GM12878 (cell line): ENCODE measurements at places on chromosomes 6 and 20.

DNA sequence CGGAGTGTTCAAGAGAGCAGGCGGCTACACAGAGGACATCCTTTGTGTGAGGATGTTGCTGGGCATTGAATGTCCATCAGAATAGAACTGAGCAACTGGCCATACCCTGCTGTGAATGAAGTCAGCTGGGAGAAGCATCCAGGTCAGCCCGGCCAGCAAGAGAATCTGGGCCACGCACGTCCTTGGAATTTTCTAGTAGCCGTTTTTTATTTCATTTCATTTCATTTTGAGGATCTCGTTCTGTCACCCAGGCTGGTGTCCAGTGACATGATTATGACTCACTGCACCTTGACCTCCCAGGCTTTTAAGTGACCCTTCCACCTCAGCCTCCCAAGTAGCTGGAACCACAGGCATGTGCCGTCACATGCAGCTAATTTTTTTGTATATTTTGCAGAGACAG lies 97.9 kb downstream of the SSR1 start:
- no peak for DNase-seq

DNA sequence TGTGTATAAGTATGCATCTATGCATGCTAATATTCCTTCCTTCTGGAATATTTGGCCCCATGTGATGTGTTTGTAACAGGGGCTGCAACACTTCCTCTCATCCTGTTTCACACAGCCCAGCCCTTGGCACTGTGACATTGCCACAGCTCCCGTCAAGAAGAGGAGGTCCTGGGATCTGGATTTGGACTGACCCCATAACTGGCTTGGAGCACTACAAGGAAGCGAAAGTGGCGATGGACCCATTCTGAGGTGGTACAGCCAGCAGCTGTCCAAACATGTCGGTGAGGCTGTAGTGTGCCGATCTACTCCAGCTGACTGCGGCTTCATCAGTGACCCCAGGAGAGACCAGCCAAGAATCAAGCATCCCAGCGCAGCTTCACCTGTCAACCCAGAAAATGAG lies 18.2 kb downstream of the SYNDIG1 start:
- DNase-seq, result no peak

- no peak for DNase-seq
Observed at GRCh38 chr6:23350752-23351453, 775.1 kb upstream of the NRSN1 start.

GRCh38 chr6:113597231-113597583 lies 259.9 kb upstream of the MARCKS start:
- DNase-seq, result no peak

GRCh38 chr6:53837865-53838769 lies 43.3 kb downstream of the LRRC1 start:
- no peak for DNase-seq

DNA sequence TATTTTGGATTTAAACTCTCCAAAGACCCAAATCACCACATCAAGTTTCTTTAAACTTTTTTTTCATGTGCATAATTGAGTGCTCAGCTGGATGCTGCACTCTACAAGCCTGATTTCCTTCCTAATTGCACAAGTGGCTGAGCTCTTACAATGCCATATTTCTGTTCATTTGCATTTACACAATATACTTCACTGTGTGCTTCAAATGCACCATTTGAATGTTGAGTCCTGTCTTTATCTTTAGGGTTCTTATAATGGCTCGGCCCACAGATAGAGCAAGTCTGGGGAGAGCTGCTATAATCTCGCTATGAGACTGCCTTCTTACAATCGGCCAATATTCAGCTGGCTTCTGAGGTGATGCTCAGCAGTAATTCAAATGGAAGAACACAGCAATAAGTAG lies 200.6 kb upstream of the MAP3K7 start:
- no peak for DNase-seq

DNA sequence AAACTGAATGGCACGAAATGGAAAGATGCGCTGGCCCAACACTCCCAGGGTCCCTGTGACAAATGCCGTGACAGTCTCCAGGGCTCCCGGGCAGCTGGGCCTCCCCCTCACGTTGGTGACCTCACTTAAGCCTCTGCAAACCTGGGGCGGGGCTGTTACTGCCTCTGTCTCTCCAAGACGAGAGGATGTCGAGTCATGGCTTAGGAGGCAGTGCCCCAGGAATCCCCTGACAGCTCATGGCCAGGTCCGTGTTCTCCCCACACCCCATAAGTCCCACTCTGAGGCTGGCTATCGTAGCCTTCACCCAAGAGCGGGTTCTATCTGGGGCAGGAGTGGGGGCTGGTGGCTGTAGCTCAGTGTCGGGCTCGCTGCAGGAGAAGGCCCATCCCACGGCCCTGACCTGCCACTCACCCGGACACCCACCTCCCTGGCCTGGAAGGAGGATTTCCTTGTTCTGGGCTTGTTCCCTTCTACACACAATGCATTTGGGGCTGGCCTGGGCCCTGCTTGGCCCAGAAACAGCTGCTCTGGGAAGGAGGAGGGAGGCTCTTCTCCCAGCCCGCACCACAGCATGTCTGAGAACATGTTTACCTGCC lies 5.6 kb upstream of the RPS21 start:
- DNase-seq, result no peak

- no peak for DNase-seq
Observed at GRCh38 chr6:21441386-21441785, 152.2 kb upstream of the SOX4 start.

GRCh38 chr6:53458105-53458866 lies 86.6 kb downstream of the GCLC start:
- no peak for DNase-seq

DNA sequence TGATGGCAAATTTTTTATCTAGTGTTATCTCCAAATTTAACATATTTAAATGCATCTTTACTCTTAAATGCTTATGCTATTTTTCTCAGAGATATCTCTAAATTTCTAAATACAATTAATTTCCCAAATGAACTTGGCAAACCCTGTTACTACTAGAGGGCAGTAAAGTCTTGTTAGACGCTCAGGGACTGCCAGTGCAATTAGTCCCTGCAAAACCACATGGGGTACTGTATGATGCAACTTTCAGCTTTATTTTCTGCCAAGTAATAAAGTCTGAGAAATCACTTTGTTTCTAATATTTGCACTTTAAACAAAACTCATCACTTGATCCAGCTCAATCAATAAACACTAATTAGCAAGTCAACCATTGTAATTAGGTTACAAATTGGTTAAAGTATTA lies 76.0 kb upstream of the ADGRB3 start:
- no peak for DNase-seq
